Eye (tissue), 1 donor: ENCODE measurements at places on chromosomes 2 and 18.

GRCh38 chr2:65076345-65076710 is 20.1 kb downstream of the CEP68 start:
- DNase-seq = no peak

- DNase-seq = no peak
These were observed 11.7 kb upstream of the GPC1 start for GRCh38 chr2:240423788-240424191.

GRCh38 chr18:48657447-48658120 is 118.8 kb downstream of the CTIF start:
- peak; percentile 82 for DNase-seq

DNA sequence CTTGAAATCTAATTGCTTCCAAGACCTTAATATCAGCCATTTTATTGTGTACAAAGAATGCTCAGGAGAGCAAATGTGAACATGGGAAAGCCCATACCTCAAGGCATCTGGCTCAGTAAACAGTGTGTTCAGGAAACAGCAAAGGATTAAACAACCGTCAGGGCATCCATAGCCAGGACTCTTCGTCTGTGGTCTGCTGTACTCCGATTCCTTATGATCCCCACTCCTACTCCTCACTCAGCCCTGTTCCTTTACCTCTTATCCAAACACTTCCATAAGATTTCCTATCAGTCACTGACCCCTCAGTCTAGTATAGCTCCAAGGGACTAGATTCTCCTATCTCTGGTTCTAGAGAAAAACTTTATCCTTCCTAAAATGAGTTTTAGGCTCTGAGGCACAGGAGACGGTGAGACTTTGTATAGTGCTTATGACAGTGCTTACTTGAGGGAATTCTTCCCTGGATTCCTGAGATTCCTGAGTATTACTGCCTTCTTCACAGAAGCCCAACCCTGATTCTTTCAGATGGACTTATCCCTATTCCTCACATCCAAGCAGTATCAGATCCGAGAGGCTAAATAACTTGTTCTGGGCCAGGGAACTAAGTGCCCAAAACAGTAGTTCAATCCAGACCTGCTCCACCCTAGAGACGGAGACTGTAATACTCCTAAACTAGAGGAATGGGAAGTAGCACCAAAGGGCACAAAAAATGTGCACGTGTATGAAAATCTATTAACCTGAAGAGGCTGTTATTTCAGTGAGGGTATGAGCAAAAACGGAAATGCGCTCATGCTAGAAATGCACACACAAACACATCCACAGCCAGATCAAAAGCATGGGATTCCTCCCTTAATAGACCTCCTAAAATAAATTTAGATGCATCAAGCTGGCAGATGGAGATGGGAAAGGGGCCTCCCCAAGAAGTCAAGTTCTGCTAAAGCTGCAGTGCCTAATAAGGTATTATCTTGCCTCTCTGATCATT is 42.1 kb upstream of the SIGLEC15 start:
- DNase-seq = no peak

DNA sequence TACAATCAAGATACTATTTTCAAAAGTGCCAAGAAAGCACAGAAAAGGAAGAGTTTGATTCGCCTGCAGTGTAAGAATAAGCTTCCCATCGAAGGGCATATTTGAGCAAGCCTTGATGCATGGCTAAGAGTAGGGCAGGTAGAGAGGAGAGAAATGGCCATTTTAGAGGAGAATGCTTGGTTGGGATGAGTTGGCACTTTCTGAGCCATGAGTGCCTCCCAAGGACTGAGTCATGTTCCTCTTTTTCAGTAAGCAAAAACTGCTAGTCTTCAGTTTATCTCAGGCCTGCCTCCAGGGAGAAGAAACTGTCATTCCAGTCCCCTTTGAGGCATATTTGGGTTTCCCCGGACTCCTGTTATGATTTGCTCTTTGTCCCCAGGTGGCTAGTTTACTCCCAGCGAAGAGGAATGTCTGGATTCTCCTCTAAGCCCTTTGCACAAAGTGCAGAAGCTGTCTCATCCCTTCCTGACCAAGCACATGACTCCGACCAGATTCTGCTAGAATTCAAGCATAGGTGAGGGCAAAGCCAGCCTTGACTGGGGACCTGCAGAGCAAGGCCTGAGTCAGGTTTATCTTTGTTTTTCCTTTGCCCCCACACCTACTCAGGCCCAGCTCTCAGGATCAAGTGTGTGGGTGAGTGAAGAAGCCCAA is 115.2 kb downstream of the TTC32 start:
- no peak for DNase-seq

- no peak for DNase-seq
These were observed 20.8 kb downstream of the DOK1 start for GRCh38 chr2:74575320-74575719.

GRCh38 chr2:217919781-217920351 is 82.9 kb downstream of the TNS1 start:
- DNase-seq = no peak

DNA sequence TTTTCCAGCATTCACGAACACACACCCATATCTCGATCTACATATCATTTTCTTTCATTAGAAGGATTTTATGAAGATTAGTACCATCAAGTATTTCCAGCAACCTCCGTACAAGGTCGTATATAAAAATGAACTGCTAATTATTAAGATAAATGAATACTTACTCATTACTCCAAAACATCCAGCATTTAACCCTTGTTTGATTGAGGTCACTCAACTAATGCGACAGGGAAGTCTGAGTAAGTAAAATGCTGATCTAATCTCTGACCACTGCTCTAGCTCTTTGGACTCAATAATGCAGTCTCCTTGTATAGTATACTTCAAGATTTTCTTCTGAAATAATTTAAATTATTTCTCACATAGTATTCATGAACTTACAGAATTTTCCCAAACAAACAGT is 2.0 kb downstream of the ABHD3 start:
- peak; percentile 3 for DNase-seq

- no peak for DNase-seq
These were observed 17.0 kb upstream of the CRYBA2 start for GRCh38 chr2:219010162-219010756.

DNA sequence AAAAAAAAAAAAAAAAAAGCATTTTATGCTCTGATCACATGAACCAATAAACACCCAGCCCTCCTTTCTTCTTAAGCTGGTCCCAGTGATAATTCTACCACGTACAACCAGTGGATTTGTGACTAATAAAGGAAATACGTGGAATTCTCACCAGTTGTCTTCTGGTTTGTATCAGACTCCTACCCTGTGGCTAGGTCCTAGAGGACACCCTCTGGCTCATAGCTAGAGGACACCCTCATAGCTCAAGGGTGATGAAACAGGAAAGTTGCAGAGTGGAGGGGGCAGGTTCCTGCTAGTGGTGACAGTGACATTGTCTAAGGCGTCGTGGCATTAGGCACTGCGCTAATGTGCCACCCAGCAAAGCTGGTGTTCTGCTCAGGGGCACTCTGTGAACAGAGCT is 167.8 kb downstream of the BCL11A start:
- no peak for DNase-seq

- DNase-seq = no peak
These were observed 165.4 kb upstream of the ALPP start for GRCh38 chr2:232213176-232213575.

- DNase-seq = no peak
These were observed 143.4 kb downstream of the TMEM17 start for GRCh38 chr2:62362561-62362960.

GRCh38 chr18:55141318-55141717 is 182.1 kb upstream of the CCDC68 start:
- DNase-seq = no peak

GRCh38 chr2:171046048-171046560 is 114.6 kb downstream of the TLK1 start:
- peak; percentile 72 for DNase-seq

DNA sequence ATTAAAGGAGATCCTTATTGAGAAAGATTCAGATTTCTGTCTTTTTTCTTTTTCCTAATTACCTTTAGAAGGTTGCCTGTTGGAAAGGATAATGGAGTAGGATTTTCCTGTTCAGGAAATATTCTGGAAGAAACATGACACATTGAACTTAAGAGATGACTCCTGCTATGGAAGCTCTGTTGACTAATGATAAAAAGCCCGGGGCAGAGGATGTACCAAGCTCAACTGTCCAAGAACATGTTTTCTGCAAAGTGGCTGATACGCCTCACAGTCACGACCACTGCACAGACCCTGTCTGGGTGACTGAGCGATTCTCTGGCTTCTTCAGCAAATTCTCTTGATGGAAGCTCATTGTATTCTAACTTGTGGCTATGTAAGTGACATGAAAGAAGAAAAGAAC is 86.2 kb upstream of the THOC1 start:
- no peak for DNase-seq

GRCh38 chr2:3127710-3128109 is 249.9 kb downstream of the EIPR1 start:
- no peak for DNase-seq

DNA sequence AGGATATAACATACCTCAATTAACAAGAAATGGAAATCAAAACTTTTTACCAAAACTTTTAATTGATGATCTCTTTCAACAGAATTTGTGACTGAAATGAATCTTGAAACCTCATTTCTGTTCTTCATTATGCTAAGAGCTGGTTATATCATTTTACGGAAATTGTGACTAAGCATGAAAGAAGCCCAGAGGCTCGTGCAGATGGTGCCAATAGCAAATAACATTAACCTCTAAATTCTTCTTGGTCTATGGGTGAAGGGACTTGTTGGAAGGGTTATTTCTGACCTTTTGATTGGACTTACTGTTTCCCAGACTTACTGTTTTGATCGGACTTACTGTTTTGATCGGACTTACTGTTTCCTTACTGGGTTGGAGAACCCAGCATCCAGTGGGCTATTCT is 435.6 kb downstream of the TDRD15 start:
- no peak for DNase-seq

- no peak for DNase-seq
These were observed 220.3 kb downstream of the C1D start for GRCh38 chr2:67842375-67842959.

DNA sequence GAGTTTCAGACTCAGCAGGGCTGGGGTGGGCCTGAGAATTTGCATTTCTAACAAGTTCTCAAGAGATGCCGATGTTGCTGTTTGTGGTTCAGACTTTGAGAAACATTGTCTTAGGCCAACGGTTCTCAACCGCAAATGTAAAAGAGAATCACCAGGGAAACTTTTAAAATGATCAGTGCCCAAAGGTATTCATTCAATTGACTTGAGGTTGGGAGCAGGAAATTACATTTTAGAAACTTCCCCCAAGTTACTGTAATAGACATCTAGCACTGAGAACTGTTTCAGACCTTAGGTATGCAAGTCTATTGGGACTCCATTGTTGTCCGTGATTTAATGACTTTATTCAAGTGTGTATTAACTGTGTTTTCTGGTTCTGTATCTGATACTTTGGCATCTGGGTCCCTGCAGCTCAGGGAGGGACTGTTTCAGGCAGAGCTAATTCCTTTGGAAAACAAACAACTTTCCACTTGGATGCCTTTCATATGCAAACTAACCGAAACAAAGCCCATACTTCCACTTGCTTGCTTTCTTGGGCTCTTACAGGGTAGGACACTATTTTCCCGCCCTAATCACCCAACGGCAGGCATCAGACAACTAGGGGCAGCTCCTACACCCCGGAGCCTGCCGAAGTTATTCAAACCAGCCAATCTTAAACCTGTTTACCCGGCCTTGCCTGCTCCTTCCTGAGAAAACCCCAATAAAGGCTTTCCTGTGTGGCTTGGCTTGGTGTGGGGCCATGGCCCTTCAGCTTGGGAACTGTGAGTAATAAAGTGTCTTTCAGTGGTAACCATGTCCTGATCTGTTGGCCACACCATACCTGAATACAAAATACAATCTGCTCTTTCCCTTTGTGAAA is 97.6 kb downstream of the POLE4 start:
- DNase-seq = peak; percentile 29

DNA sequence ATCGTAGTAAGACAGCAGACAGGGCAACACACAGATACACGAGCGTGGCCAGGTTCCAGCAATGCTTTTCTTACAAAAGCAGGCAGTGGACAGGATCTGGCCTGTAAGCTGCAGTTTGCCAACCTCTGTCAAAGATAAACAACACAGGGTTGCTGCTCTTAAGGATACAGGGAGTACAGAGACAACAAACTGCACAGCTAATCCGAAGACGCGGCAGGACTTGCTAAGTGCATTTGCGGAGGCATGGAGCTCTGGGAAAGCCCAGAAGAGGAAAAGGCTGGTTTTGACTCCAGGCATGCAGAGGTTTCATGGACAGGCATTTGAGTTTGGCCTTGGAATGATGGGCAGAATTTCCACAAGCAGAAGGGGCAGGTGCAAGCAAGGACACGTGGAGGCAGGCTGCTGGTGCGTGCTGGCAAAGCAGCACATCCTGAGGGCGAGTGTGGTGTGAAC is 24.4 kb downstream of the SERTAD2 start:
- DNase-seq = no peak

GRCh38 chr2:201219328-201220096 is 36.6 kb downstream of the CASP10 start:
- no peak for DNase-seq

GRCh38 chr2:26772064-26773001 is 8.2 kb downstream of the SLC35F6 start:
- DNase-seq = no peak

GRCh38 chr2:154724194-154724797 is 25.8 kb downstream of the KCNJ3 start:
- DNase-seq = no peak

DNA sequence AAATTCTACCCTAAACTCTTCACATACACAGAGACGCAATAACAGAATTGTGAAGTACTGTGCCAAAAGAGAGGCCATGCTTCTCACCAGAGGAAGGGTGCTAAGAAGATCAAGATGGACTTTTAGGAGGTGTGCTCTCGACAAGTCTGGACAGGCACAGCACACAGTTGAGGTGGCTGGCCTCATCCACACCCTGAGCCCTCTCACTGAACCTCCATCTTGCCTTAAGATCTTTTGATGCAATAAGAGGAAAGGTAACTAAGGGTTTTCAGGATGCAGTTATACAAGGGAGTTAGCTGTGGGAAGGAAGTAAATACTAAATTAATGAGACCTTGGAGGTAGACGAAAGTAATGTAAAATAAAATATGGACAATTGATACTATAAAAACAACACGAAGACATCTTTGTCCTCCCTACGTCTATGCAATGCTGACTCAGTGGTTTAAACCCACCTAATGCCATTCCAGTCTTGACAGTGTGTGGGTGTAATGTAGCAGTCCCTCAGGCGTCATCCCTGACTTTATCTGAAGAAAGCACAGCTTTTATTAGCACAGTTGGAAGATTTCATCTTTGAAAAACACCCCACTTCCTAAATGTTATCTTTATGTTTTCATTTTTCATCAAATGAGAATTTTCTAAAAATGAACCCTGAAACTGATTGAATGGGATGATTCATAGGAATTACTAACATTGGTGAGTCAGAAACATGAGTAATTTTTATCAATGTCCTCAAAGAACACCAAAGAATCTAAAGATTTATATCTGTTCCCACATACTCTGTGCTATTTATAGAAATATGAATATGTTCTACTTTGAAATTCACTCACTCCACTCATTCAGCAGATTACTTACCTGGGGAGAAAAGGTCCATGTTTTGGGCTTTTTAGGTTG is 34.0 kb upstream of the MALL start:
- DNase-seq = no peak
